Esophagus squamous epithelium (tissue), 5 donors: ENCODE measurements at places on chromosomes 7 and 10.

DNA sequence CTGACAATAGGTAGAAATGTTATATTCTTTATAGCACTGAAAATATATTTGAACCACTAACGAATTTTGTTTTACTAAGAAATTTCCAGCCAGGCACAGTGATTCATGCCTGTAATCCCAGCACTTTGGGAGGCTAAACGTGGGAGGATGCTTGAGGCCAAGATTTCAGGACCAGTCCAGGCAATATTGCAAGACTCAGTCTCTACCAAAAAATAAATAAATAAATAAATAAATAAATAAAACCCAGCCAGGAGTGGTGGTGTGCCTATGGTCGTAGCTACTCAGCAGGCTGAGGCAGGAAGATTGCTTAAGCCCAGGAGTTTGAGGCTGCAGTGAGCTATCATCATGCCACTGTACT lies 39.8 kb downstream of the PIP4K2A start:
- no peak for DNase-seq

GRCh38 chr7:122637784-122638183 lies 61.1 kb downstream of the RNF133 start:
- DNase-seq = no peak

GRCh38 chr7:47513741-47514241 lies 68.1 kb downstream of the TNS3 start:
- DNase-seq = no peak

DNA sequence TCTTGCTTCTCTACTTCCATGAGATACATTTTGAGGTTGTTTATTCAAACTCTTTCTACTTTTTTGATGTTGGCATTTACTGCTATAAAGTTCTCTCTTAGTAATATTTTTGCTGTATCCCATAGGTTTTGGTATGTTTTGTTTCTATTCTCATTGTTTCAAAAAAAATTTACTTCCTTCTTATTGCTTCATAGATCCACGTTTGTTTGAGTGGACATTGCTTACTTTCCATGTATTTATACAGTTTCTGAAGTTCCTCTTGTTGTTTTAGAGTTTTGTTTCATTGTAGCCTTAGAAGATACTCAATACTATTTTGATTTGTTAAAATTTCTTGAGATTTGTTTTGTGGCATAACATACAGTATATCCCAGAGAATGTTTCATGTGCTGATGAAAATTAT lies 13.7 kb downstream of the TAS2R40 start:
- DNase-seq = no peak

DNA sequence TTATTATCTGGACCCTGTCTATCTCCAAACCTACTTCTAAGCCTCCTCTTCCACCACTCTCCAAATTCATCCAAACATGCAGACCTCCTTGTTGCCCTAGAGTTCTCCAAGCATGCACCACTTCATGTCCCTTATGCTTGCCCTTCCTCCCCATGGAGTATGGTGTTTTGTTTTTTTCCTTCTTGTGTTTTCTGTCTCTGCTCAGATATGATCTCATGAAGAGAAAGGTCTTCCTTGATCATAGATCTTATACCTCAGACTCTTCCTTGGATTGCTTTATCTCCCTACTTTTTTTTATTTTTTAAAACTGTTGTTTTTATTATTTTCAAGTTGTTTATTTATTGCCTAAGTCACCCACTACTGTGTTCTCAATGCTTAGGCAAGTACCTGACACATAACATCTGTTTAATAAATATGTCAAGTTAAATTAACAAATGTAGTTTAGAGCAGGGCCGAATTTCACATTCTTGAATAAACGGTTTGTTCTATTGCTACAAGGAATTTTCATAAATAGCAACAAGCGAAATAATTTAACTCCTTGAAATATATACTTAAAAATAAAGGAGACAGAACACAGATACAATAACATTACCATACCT lies 84.5 kb downstream of the HGF start:
- DNase-seq = no peak
